ENCODE measurements at places on chromosomes 16 and 17.

DNA sequence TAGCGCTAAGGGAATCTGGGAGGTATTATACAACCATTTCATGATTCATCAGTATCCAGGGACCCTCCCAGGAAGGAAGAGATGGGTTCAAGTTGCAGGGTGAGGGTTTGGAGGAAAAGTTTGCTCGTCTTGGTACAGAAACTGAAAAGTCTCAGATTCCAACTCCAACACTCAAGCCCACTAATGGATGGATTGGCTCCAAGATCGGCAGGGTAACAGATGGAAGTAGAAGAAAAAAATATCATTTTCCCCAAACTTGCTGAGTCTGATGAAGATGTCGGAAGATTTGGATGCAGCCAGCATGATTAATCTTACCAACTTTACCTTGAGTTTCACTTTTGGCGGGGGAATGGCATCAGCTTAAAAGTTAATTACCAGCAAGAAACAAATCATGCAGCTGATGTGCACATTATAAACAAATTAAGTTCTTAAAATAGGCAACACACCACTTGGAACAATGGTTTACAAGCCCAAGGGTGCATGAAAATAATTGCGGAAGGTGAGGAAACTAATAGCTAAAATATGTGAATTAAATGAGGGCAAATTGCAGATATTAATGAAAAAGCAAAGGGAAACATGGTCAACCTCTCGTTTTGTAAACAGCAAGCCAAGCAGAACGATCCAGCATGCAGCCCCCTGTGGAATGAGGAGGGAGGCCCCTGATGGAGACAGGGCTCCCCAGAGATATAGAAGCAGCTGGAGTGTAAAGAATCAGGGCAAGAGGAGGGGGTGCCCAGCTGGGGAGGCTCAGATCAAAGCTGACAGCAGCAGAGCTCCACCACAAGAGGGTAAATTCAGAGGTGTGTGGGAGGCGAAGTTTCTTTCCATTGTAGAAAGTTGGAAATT is 44.1 kb upstream of the GRIN2A start:
- no peak for DNase-seq

- DNase-seq: no peak
Measured at GRCh38 chr16:89031715-89032659, 55.0 kb upstream of the CBFA2T3 start.

GRCh38 chr16:15517743-15518377 is 83.5 kb downstream of the BMERB1 start:
- no peak for DNase-seq

- no peak for DNase-seq
Measured at GRCh38 chr16:56815721-56816120, 49.3 kb upstream of the SLC12A3 start.

GRCh38 chr17:64630309-64631223 is 31.5 kb downstream of the SMURF2 start:
- DNase-seq: no peak

DNA sequence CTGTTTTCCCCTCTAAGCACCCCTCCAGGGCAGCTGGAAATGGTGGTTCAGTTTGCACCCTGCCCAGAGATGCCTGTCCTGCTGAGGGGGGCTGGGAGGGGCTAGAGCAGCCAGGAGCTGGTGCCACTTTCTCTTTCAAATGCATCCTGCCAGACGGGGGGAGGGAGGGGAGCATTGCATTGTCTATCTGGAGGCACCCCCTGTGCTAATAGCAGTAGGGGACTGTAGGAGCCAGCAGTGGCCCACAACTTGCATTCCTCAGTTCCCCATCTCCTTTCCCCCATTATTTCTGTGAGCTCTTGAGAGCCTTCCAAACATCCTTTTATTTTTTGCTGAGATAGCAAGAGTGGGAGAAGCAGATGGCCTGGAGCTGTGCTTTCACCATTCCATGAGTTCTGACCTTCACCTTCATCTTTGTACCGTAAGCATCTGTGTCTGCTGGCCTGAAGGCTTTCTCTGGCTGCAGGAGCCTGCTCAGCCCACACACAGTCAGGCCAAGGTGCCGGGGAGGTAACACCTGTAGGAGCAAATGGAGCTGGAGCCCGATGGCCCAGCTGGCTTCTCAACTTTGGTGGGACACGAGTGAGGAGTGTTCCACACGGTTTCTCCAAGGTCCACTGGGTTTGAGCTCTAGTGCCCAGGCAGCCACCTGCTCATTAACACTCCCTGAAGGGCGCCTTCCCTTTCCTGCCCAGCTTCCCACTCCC is 5.2 kb downstream of the WFDC1 start:
- no peak for DNase-seq

DNA sequence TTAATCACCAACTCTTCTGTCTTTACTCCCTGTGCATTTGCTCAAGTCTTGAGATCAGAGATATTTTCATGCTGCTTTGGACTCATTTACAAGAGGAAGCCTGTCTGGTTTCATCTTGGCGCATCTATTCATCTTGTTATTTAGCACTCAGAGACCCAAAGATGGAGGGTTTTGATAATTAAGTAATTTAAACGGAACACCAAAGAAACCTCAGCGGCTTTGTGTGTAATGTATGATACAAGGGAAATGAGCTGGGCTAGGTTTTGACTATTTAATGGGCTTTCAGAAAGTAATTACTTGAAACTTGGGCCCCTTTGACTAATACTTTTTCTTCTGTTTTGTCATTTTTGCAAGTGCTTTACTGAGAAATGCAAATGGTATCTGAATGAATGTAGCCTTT is 66.2 kb upstream of the CACNG3 start:
- no peak for DNase-seq

DNA sequence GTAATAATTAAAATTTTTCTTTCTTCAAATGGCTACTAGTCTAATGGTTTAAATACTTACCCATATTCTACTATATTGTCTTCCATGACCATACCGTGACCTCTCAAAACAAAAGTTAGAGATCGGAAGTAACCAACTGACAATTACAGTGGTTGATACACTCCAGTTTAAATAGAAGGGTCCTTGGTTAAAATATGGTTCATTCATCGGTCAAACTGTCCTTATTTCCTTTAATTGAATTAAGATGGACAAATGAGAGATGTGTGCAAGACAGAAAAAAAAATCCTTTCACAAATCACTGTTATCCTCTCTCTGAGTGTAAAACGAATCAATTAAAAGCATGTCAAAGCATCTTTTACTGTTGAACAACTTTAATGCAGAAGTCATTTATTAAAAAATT is 214.3 kb upstream of the TBX2 start:
- DNase-seq: no peak
